ENCODE measurements at places on chromosomes 4 and X. TPM values are rescaled to one million over a fixed set of nuclear protein-coding genes. Genes with fewer than 3 reads are reported as not detected.

- DNase-seq = no peak
Measured at GRCh38 chr4:150570862-150571261, 11.1 kb upstream of the MAB21L2 start.

DNA sequence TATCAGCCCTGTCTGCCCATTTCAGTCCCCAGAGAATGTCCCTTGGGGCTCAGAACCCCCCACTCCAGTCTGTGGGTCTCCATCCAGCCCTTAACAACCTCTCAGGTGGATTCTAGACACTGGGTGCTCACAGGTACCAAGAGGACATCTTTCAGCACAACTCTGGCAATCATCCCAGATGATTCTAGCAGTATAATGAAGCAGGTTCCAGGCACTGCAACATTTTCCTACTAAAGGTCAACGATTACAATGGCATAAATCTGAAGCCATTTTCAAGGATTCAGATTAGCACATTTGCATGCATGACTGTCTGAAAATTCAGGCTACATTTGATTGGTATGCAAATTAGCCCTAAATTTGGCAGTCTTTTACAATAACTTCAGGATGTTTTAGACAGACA is 10.0 kb downstream of the SLC2A9 start:
- no peak for DNase-seq

- DNase-seq = no peak
Measured at GRCh38 chrX:12891915-12892506, 14.4 kb upstream of the TLR8 start.

- DNase-seq = no peak
Measured at GRCh38 chr4:164350061-164350460, 403.9 kb upstream of the SMIM31 start.

- DNase-seq = peak; percentile 30
Measured at GRCh38 chr4:87679449-87680169, 29.5 kb downstream of the DMP1 start.

GRCh38 chr4:146274774-146275173 is 60.4 kb downstream of the REELD1 start:
- no peak for DNase-seq

DNA sequence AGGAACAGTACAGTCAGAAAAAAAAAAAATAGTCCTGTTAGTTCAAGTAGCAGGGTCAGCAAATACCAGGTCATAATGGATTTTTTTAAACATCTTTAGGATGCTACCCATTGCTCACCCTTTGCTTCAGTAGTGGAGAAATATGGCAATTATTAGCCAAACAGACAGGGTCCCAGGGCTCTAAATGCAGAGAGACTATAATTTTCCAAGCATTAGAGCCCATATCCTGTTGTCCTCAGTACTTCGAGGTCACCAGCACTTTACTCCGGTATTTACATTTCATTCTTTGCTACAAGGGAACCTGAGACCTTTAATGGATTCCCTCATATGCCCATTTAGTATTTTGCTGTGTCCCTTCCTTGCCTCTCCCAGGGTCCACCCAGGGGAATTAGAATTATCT is 1562.9 kb upstream of the TENM3 start:
- no peak for DNase-seq

DNA sequence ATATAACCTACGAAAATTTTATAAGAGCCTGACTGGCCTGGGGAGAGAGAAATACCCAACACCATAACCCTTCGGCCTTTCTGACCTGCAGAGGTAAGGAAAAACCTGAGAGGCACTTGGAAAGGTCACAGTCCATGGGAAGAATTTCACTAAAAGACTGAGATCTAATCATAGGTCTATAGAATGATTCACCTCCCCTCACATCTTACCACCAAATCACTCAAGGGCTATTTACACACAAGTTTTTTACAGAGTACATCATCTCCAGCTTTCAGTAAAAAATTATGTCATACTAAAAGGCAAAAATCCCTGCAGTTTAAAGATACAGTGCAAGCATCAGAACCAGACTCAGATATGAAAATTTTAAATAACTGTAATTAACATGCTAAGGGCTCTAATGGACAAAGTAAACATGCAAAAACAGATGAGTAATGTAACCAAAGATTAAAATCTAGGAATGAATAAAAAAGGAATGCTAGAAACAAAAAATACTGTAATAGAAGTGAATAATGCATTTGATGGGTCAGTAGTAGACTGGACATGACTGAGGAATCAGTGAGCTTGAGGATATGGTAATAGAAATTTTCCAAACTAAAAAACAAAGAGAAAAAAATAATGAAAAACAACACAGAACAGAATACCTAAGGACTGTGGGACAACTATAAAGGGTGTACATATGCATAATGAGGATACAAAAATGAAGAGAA is 32.1 kb upstream of the SLC16A2 start:
- DNase-seq = no peak

DNA sequence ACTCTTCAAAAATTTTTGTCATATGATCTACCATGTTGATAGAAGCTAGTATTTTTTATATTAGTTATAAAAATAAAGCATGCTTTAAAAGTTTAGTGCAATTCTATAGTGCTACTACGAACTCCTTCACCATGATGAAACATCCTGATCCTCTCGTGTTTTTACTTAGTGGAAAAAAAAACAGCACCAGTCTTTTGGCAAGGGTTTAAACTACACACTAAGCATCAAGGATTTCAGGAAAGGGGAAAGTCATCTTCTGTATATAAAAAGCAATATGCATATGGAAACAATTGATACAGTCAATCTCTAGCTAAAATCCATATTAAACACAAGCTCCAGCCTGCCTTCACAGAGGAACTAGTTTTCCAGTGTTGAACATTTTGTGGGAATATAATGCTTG is 18.7 kb downstream of the CHM start:
- DNase-seq = no peak

DNA sequence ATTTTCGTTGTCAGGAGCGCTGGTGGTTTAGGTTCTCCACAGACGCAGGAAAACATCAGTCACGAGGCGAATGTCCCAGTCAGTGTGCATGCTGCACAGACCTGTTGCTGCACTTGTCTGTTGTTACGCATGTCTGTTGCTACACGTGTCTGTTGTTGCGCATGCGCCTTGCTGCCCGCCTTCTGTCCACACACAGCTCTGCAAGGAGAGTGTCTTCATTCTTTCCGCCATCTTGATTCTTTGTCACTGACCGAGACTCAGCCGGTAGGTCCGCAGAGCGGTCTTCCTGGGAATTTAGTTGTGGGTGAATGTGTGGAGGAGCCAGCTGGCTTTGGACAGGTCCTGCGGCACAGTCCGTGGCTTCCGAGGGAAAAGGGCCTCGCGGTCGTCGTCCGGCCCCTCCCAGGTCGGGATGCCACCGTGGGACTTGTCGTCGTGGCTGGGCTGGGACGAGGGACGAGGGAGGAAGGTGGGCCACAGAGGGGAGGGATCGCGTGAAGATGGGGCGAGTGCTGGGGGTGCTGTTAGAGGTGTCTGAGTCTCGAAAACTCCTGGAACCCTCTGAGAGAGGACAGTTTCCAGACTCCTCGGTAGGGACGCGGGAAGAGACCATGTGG is at the start of gene PAGE2B:
Gene PAGE2B (plus strand): TSS at position 180 of the 617 bp plus-strand sequence. CDS start 1,012 bp downstream, outside the sequence.
- DNase-seq = no peak

DNA sequence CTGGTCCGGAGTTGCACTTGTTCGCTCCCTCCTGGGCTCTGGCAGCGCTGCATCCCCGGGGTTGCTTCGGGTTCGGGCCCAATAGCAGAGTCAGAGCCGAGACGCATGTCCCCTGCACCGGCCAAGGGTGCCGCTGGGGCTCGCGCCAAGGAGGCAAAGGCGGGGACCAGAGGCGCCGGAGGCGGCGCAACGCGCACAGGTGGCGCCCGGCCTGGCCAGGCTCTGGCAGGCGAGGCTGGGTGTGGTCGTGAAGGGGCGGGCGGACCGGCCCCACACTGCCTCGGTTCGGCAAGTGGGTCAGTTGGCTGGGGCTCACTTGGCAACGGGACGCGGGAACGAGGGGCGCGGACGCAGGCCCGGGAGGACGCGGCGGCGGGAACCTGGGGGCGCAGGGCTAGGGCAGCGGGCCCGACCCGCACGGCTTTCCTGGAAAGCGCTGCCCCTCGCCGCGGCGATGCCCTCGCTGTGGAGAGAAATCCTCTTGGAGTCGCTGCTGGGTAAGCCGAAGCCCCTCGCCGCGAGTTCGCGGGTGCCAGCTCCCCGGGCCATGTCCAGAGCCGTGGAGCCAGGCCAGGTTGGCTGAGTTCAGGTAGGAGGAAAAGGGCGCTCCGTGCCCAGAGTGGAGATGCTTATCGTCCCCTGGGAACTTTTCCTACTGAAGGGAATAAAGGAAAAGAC is at the start of gene CWH43:
Gene CWH43 (plus strand): TSS at position 300 of the 678 bp plus-strand sequence. CDS start 155 bp downstream, at position 455.
- DNase-seq = no peak

GRCh38 chr4:34139346-34139745 is 2105.0 kb downstream of the ARAP2 start:
- no peak for DNase-seq

GRCh38 chr4:25050370-25051078 is 19.8 kb upstream of the LGI2 start:
- no peak for DNase-seq

DNA sequence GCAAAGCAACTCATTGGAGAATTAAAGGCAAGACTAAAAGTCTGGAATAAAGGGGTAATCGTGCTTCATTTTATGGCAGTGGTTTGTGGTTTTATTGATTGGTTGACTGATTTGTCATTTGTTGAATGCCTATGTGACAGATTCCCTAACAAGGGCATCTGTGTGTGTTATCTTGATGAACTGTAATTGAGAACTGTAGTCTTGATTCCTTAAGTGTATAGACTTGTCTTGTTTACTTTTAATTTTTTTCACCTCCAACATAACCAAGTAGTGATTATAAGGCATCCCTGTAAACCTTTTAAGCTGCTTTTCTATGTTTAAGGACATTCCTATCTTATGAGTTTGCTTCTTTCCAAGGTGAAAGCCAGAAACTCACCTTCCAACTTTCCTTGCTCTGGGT is 216.0 kb upstream of the TAPT1 start:
- DNase-seq = no peak

PF4V1 gene
- not detected for total RNA-seq

YIPF6 gene
- 60.6 TPM for total RNA-seq

PDK3 gene
- 10.9 TPM for total RNA-seq

CAPN6 gene
- total RNA-seq = 0.02 TPM

TMPRSS11B gene
- total RNA-seq = not detected

All from NCI-H460 (cell line).